ENCODE measurements at places on chromosomes 6 and 20.

DNA sequence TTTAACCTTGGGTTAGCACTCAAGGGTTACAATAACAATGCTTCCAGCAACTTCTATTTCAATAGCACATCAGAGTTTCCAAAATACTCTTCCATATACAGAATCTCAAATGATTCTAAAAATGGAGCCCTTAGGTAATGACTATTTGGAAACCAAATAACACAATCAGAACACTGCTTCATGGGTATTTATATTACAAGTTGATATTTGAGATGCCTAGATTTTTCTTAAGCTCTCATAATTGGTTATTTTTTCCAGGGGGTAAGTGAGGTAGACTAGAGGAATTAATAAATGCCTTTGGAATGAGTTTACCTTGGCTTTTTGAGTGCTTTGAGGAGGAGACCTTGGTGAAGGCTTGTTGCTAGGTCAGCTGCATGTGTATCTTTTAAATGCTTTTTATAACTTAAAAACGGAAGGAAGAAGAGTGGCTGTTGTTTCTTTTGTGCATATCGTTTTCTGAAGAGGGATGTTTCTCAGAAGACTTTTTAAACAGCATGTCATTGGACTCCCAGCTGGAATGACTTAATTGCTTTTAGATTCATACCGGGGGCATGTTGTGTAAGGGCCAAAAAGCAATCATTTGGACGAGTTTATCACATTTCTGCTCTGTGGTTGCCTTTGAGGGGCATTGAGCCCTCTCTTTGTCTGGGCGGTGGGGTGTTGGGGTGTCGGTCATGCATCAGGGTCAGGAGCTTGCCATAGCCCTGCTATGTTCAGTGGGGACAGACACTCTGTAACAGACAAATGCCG is 186.0 kb downstream of the DTNBP1 start:
- peak; percentile 73 for DNase-seq

- no peak for DNase-seq
These were observed 23.2 kb upstream of the RNF146 start for GRCh38 chr6:127243501-127243900.

DNA sequence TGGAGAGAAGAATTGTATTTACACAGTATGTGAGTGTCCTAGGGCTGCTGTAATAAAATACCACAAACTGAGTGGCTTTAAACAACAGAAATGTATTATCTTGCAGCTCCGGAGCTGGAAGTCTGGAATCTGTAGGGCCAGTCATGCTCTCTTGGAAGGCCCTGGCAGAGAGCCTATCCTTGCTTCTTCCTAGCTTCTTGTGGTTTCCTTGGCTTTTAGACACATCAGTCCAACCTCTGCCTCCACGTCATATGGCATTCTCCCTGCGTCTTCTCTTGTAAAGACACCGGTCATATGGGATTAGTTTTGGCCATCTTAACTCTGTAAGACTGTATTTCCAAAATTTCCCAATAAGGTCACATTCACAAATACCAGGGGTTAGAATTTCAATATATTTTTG is 10.8 kb downstream of the FNDC1 start:
- DNase-seq = peak; percentile 86

DNA sequence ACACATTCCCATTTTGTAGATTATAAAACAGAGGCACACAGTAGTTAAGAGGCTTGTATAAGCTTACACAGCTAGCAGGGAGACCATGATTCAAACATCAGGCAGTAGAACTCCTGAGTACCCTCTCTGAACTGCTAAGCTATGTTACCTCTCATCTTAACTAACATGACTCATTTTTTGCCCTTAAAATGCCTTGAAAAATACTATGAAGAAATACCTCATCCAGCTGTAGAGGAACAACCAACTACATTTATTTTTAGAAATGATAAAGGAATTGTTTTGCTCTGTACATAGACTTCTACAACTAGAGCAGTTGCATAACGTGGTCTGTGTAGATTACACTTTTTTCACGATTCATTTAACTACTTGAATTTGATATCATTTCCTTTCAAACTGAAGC is 102.1 kb downstream of the FLRT3 start:
- DNase-seq = peak; percentile 67

- DNase-seq = no peak
These were observed 18.6 kb upstream of the FAM135A start for GRCh38 chr6:70394518-70395300.

DNA sequence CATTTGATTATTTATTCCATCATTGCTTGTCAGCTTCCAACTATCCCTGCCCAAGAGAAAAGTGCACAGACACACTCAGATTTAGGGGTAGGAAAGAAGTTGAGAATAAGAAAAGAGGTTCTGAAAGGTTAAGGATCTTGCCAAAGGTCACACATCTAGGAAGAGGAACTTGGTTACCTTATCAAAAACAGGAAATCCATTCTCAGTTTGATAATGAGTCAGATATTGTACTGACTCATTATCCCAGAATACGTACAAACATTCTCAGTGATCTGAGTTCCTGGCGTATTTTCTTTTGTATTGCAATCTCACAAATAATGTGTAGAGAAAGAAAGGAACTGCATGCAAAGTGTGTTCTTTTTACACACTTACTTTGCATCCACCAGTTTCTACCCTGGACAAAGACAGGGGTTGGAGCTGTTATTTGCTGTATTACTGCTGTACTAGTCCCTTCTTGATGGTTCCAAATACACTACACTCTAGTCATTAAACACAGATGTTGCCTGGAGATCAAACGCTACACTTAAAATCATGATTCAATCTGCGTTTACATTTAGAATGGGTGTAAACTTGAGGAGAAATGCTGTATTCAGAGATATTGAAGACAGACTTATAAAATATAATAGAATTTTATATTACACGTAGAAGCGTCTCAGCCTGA is 545.7 kb downstream of the PRKN start:
- DNase-seq = no peak

DNA sequence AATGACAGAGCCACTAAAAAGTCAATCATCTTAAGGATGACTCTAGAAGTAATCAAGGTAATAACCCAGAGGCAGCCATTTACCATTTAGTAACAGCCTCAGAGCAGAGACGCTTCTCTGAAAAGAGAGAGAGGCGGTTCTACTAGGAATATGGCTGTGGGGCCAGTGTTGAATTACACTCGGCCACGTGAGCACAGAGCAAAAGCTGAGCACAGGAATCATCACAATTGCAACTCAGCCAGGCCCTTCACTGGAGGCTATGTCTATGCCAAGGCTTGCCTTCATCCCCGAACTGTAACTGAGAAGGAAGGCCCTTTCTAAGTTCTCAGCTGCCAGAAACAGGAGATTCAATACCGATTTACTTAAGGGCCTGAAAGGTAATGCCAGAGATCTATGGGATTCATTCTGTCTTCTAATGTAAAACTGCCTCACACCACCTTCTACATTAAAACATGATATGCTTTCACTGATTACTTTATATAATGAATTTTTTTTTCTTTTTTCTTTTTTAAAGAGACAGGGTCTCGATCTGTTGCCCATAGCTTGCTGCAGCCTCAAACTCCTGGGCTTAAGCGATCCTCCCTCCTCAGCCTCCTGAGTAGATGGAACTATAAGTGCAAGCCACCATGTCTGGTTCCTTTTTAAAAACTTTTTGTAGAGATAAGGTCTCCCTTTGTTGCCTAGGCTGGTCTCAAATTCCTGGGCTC is 67.6 kb downstream of the NUDT3 start:
- DNase-seq = peak; percentile 82

DNA sequence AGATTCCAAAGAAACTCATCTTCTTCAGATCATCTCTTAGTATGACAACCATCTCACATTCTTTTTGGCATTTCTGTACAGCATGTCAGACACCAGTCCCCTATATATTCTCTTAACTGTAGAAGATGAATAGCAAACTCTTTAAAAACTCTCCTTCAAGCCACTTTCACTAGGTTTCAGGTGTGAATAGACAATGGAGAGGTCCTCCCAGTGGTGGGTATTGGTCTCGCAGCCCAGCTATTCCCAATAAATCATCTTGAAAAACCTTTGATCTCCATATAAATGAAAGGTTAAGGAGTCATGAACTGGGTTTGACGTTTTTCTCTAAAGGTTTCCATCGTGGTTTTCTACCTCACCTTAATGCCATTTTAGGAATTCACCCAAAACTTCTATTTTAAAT is 180.0 kb downstream of the GJA1 start:
- no peak for DNase-seq
